ENCODE measurements at places on chromosomes 4 and X. TPM values are rescaled to one million over a fixed set of nuclear protein-coding genes. Genes with fewer than 3 reads are reported as not detected.

Gene ADGRG4
- not detected for total RNA-seq

Gene ARSD
- 24.9 TPM for total RNA-seq

Gene MAGEA9B
- not detected for total RNA-seq

Gene PARM1
- not detected for total RNA-seq

Gene CLNK
- not detected for total RNA-seq

Gene GUCY1B1
- total RNA-seq: 0.69 TPM

Gene CAPN6
- total RNA-seq: not detected

Gene TLR7
- total RNA-seq: not detected

Gene ANK2
- 83.9 TPM for total RNA-seq

Gene MAGEA4
- not detected for total RNA-seq

Gene CDX4
- total RNA-seq: not detected

Gene CHRNA9
- total RNA-seq: not detected

Gene MORC4
- total RNA-seq: 13.7 TPM

Gene EVC
- total RNA-seq: 9.1 TPM

Gene RHOXF1
- total RNA-seq: not detected

Gene PRR27
- not detected for total RNA-seq

Gene SPATA4
- total RNA-seq: not detected

Gene ZNF280C
- total RNA-seq: 10.5 TPM

Gene TEX13D
- total RNA-seq: 0.45 TPM

Gene ITGB1BP2
- 0.59 TPM for total RNA-seq

Gene NPY1R
- not detected for total RNA-seq

Gene ZXDA
- total RNA-seq: 3.2 TPM

Gene NPY2R
- total RNA-seq: not detected

Gene SCML2
- 3.4 TPM for total RNA-seq

Gene SPARCL1
- not detected for total RNA-seq

Gene SPACA5
- total RNA-seq: not detected

Gene XG
- not detected for total RNA-seq

Gene BEND2
- total RNA-seq: not detected

Gene DCUN1D4
- total RNA-seq: 33.8 TPM

Gene CLDN34
- not detected for total RNA-seq

Gene ANKRD50
- 13.0 TPM for total RNA-seq

Gene SERPINA7
- total RNA-seq: not detected

Gene GABRQ
- total RNA-seq: not detected

Gene BMP15
- not detected for total RNA-seq

Gene TLR6
- total RNA-seq: 7.8 TPM

Gene SPANXA1
- total RNA-seq: 0.43 TPM

Gene ATP1B4
- total RNA-seq: not detected

Gene MXD4
- total RNA-seq: 10.9 TPM

Gene DNAAF6
- not detected for total RNA-seq

Gene IRF2
- 38.1 TPM for total RNA-seq

Gene MAGEA10
- total RNA-seq: 0.13 TPM

Gene PCDH19
- not detected for total RNA-seq

Gene H2BW2
- total RNA-seq: not detected

Gene FBXW7
- total RNA-seq: 25.0 TPM

Data from SK-MEL-5 (cell line).